ENCODE measurements at places on chromosomes 11 and 22.

DNA sequence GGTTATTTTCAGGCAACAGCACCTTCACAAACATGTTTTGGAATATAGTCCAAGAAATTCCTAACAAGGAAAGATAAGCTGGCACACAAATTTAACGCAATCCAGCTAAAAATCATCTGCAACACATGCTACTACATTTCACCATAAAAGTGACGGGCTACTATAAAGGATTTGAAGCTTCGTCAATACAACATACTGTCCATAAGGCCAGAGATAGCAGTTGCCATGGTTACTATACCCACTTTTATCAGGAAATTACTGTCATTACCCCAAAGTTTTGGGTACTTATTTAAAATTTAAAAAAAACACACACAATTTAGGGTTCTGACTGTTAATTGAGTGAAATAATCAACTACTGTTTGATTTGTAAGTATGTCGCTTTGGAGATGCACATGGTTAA is 6.9 kb downstream of the PHF21A start:
- no peak for DNase-seq

- DNase-seq: no peak
Measured at GRCh38 chr11:127738771-127739286, 738.3 kb upstream of the KIRREL3 start.

DNA sequence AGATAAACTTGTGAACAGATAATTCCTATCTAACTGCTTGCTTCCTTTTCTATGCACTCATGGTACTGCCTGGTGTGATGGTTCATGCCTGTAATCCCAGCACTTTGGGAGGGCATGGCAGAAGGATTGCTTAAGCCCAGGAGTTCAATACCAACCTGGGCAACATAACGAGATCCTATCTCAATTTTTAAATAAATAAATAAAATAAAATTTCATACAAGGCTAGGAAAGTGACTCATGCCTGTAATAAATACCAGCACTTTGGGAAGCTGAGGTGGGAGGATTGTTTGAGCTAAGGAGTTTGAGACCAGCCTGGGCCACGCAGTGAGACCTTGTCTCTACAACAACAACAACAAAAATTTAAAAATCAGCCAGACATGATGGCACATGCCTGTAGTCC is 166.6 kb downstream of the COMMD9 start:
- DNase-seq: no peak

DNA sequence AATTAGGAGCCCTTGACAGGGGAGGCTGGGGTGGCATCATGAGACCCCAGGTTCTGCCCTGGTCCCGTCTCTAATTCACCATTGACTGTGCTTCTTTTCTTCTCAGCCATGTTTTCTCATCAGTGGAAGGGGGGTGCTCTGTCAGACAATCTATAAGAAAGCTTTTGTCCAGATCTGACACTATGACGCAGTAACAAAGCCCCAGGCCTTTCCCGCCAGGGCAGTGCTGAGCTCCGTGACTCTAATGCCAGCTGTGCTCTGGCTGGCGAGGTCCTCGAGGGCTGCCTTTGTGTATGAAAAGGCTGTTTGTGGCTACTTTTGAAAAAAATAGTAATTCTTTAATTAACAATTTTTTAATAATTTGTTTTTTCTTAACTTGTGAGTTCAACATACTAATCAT is 3.2 kb downstream of the CD6 start:
- no peak for DNase-seq

DNA sequence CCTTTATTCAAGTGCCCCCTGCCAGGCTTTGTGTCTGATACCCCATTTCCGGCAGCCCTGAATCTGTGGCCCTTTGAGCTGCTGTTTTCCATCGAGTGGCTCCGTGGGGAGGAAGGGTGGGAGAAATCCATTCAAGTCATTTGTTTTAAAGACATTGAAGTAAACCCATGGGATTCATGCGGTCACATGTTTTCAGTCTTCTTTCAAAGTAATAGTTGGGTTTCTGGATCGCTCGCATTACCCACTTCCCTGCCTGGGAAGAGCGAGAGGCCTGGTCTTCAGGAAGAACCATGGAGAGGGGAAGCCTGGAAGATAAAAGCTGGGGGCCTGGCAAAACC is 14.4 kb downstream of the DAGLA start:
- no peak for DNase-seq

GRCh38 chr11:102878595-102878994 is 3.8 kb upstream of the MMP12 start:
- no peak for DNase-seq

DNA sequence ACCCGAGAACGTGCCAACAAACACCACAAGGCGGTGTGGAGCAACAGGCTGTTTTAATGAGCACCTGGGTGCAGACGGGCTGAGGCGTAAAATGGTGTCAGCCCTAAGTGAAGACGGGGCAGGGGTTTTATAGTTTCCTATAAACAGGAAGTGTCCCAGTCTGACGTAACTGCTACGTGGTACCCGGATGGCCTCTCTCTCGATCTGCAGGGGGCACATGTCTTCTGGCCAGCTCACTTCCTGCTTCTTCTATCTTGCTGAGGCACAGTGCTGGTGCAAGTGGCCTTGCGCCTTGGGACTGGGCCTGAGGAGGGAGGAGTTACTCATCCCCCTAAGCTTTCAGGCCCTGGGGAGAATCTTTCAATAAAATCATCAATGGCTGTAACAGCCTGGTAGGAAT is 20.9 kb downstream of the OOSP3 start:
- no peak for DNase-seq

- DNase-seq: no peak
Measured at GRCh38 chr11:19953336-19953735, 206.9 kb downstream of the DBX1 start.

DNA sequence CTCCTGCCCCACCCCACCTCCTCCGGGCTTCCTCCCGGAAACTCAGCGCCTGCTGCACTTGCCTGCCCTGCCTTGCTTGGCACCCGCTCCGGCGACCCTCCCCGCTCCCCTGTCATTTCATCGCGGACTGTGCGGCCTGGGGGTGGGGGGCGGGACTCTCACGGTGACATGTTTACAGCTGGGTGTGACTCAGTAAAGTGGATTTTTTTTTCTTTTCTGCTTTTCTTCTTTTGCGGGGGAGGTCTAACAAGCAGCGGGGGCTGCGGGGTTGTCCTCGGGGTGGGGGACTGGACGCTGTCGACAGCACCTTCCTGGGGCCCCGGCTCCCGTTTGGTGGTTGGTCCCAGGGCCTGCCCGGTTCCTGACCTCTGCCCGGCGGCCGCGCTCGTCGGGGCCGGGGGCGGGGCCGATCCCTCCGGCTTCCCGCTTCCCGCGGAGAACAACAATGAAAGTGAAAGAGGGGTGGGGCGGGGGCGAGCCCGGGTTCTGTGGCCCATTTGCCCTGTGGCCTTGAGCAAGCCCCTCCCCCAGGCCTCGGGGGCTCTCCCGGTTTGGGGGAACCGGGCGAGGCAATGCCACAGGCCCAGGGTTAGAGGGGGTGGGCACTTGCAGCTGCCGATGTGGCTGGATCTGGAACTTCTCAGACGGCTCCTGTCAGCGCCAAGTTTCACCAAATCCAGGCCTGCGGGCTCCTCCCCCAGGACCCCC is 975 bp upstream of the MDK start:
- peak; percentile 97 for DNase-seq

DNA sequence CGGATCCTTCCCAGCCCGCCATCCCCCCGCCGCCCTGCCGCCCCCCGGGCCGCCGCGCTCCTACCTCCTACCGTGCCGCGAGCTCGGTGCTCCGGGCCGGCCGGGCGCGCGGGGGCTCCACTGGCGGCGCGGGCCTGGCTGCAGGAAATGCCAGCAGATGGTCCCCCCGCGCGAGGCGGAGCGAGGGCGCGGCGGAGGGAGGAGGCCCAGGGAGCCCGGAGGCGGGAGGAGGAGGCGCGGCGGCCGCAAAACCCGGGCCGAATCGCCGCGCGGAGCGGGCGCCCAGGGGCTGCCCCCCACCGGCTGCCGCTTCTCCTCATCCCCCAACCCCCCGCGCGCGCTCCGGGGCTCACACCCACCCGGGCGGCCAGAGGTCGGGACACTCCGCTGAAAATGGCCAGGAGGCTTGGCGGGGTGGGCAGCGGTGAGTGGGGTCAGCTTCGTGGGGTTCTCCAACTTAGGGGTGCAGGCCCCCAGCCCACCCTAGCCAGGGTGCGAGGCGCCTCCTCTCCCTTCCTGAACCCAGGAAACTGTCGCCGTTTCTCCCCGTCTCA is at the start of gene OSBPL5:
Gene OSBPL5 (minus strand): TSS at position 159 of the 554 bp plus-strand sequence. CDS start 36,162 bp downstream, outside the sequence.
- DNase-seq: no peak

- no peak for DNase-seq
Measured at GRCh38 chr11:57131080-57131790, 50.5 kb upstream of the LRRC55 start.

GRCh38 chr11:31808721-31809540 is 2.2 kb downstream of the PAX6 start:
- DNase-seq: no peak

- no peak for DNase-seq
Measured at GRCh38 chr22:42632096-42632495, 8.3 kb downstream of the ATP5MGL start.

GRCh38 chr11:83449338-83449913 is 163.3 kb upstream of the CCDC90B start:
- no peak for DNase-seq

DNA sequence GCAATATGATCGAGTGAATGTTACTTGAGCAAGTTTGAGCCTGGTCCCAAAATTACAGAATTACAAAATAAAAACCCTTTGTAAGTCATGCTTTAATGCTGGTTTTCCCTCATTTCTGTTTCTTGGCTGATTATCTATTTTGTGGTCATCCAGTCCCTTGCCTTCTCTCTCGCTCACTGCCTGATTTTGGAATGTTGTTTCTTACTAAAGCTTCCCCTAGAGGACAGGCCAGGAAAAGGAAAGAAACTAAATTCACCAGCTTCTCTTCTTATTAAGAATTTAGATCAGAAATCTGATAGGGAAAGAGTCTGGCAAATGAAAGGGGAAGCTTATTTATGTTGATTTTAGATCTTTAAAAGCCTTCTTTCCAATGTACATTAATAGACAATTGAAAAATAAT is 16.6 kb upstream of the BDNF start:
- peak; percentile 57 for DNase-seq

- no peak for DNase-seq
Measured at GRCh38 chr22:46453829-46454503, 83.5 kb downstream of the CELSR1 start.

DNA sequence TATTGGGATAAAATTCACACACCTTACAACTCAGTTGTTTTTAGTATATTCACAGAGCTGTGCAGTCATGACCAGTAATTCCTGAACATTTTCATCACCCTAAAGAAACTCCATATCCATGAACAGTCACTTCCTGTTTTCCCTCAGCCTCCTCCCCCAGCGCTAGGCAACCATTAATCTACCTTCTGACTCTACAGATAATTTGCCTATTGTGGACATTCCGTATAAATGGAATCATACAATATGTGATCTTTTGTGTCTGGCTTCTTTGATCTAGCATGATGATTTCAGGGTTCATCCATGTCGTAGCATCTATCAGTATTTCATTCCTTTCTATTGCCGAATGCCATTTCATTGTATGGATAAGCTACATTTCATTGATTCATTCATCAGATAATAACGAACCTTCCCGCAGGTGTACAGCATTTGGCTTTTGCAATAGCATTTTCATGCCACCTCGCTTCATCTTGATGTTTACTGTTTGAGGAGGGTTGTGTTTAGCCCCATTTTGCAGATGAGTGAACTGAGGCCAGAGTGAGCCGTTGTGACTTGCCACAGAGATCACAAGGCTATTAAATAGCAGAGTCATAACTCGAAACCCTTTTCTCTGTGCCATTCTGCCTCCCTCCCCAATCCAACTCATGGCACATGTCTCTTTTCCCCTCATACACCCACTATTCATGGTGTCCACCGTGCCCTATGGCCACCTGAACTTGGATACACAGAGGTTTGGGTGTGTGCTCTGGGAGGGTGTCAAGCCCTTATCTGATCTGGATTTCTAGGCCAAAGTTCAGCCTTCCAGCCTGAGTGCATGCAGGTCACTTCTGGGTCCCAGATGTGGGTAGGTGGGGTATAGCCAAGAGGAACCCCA is 11.1 kb upstream of the MYH9 start:
- no peak for DNase-seq

DNA sequence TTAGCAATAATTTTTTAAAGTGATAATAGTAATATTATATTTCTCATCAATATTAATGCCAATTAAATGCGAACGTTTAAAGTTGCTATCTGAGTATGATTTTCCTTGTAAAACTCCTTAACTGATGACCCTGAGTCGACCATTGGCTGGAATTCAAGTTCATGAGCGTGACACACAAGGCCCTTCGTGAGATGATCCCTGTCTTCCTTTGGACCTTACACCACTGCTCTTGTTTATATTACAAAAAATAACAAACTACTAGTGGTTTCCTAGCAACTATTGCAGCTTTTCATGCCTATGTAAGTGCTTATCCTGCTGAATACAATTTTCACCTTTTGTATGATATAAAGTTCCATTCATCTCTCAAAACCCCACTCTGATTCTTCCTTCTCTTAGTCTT is 752.9 kb downstream of the CNTN5 start:
- DNase-seq: no peak

- no peak for DNase-seq
Measured at GRCh38 chr11:111730871-111731591, 35.2 kb downstream of the PPP2R1B start.

- DNase-seq: peak; percentile 57
Measured at GRCh38 chr22:45645526-45646414, 25.9 kb upstream of the ATXN10 start.

DNA sequence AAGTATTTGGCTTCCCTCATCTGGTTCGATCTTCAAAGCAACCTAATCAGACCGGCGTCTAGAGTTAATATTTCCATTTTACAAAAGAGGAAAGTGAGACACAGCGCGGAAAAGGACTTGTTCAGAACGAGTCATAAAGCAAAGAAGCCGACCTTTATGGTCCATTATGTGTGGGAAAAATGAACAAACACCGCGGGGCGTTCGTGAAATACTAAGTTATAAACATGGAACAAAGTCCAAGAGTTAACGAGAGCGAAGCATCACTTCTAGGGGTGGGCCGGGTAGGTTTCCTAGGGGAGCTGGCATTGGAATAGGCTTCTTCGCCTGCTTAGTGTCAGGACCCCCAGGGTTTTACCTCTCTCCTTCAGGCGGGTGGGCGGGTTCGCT is 575 bp downstream of the DUSP18 start:
- no peak for DNase-seq

DNA sequence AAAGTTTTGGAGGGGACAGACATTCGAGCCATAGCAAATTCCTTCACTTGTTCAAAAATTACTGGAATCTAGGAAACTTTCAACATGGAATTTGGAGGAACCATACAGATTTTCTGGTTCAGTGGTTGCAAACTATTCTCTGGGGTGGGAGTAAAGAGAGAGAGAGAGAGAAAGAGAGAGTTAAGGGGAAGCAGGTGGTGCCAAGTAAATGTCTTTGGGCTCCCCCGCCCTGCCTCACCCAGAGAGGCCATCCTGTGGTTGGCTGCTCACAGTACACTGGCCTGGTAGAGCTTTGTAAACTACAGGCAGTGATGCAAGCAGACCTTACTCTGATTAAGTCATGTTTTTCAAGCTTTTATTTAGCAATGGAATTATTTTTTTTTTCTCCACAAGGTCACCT is 82.6 kb downstream of the ADAMTS15 start:
- no peak for DNase-seq

GRCh38 chr11:110518809-110519514 is 89.2 kb downstream of the FDX1 start:
- DNase-seq: no peak

- DNase-seq: no peak
Measured at GRCh38 chr22:23384923-23385677, 195.0 kb downstream of the IGLL1 start.

GRCh38 chr11:36488096-36488495 is 22.0 kb downstream of the TRAF6 start:
- DNase-seq: no peak

GRCh38 chr11:121965330-121965729 is 150.7 kb downstream of the BLID start:
- DNase-seq: peak; percentile 1
